H1 (cell line): ENCODE measurements at places on chromosomes 2 and 18. TPM values are rescaled to one million over a fixed set of nuclear protein-coding genes. Genes with fewer than 3 reads are reported as not detected.
A peak's percentile ranks its signal among the peaks of the same experiment; 100 is the strongest.

DNA sequence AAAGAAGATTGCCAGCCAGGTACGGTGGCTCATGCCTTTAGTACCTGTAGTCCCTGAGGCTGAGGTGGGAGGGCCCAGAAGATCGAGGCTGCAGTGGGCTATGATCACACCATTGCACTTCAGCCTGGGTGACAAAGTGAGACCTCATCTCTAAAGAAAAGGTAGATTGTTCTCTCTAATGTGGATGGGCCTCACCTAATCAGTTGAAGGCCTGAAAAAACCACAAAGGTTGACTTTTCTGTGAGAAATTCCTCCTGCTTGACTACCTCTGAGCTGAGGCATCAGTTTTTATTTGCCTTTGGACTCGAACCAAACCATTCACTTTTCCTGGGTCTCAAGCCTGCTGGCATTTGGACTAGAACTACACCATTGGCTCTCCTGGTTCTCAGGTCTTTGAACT, 142.1 kb upstream of the CYP26B1 start:
- no peak overlapping the region for H3K4me3 ChIP-seq
- no peaks in the 10 kb centered on the region for H3K36me3 ChIP-seq
- no peak for DNase-seq
- H3K4me1 ChIP-seq: no peaks in the 10 kb centered on the region
- H3K27me3 ChIP-seq: no peaks in the 10 kb centered on the region

DNA sequence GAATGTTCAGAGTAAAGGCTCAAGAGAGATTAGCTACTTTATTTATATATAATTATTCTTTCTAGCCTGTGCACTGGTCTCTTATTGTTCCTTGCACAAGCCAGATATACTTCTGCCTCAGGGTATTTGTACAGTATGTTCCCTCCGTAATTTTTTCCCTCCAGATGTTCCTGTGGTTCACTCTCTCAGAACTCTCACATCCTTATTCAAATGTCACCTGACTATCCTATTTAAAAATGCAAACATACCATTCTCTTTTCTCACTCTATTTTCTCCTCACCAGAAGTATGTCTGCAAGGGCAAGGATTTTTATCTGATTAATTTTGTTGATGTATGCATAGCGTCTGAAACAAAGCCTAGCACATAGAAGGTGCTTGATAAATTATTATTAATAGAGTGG, 64.0 kb upstream of the CERS6 start:
- H3K4me1 ChIP-seq: no peaks in the 10 kb centered on the region
- DNase-seq: no peak
- H3K27ac ChIP-seq: no peak overlapping the region
- no peaks in the 10 kb centered on the region for H3K27me3 ChIP-seq
- no peak overlapping the region for H3K4me3 ChIP-seq
- H3K36me3 ChIP-seq: no peaks in the 10 kb centered on the region

- no peak overlapping the region for H3K27ac ChIP-seq
- H3K4me3 ChIP-seq: no peak overlapping the region
- no peaks in the 10 kb centered on the region for H3K4me1 ChIP-seq
- no peaks in the 10 kb centered on the region for H3K27me3 ChIP-seq
Observed at GRCh38 chr2:10597956-10598355, 91.8 kb downstream of the NOL10 start.

DNA sequence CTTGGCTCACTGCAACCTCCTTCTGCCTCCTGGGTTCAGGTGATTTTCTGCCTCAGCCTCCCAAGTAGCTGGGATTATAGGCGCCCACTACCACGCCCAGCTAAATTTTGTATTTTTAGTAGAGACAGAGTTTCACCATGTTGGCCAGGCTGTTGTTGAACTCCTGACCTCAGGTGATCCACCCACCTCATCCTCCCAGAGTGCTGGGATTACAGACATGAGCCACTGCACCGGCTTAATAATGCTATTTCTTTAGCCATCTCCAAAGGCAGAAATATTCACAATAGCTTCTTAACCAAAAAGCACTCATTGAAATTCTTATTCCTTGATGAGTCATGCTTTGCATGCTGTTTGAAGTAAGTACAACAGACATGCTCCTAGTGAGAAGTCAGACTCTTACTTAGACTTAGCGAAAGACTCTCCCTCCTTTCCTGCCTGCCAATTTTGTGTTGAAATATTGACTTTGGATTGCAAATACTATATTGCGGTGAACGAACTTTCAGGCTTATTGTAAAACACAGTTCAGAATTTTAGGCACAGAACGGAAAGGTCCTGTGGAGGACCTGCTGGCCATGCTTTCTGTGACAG, 4.4 kb downstream of the ACTR3 start:
- H3K27me3 ChIP-seq: no peaks in the 10 kb centered on the region
- peaks cover 8% of the 10 kb centered on the region for H3K4me1 ChIP-seq
- no peak for DNase-seq
- H3K4me3 ChIP-seq: no peak overlapping the region

- no peaks in the 10 kb centered on the region for H3K4me1 ChIP-seq
- DNase-seq: no peak
- H3K27ac ChIP-seq: no peak overlapping the region
- no peak overlapping the region for H3K4me3 ChIP-seq
- H3K36me3 ChIP-seq: no peaks in the 10 kb centered on the region
- 0 out of 2 replicates have a peak, but pooled peaks cover 2% of the 10 kb centered on the region for H3K27me3 ChIP-seq
Observed at GRCh38 chr18:48051945-48052840, 121.7 kb upstream of the SMAD2 start.

GRCh38 chr2:128502638-128503246, 184.1 kb upstream of the HS6ST1 start:
- H3K4me1 ChIP-seq: no peaks in the 10 kb centered on the region
- peak; percentile 28 for DNase-seq
- no peaks in the 10 kb centered on the region for H3K36me3 ChIP-seq

DNA sequence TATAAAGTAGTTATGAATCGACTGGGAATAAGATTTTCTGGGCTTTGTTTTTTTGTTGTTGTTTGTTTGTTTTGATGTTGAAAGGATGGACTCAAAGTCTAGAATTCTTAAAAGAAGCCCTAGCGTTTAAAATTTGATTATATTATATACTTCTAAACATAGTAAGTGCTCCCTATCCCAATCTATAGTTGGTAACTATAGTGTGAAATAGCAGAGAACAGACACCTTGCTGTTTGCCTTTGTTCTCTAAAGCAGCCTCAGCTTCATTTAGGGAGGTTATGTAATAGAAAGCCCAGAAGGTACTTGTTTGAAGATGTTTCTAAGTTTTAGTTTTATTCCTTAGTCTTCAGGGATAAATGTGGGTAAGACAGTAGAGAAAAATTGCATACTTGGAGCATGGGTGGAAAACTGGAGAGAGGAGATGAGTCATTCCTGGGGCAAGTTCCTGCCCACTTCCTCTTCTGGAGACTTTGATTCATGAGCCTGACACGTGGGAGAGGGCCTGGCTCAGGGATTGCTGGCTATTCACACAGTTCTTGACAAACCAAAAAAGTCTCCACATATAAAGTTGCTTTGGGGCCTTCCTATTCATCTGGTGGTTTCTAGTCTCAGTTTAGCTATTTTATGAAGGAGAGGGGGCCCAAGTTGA, 131.9 kb downstream of the MYO1B start:
- H3K36me3 ChIP-seq: no peaks in the 10 kb centered on the region; the same call in 1 of the 2 replicates
- H3K4me3 ChIP-seq: no peak overlapping the region
- no peak for DNase-seq
- no peaks in the 10 kb centered on the region for H3K4me1 ChIP-seq
- H3K27ac ChIP-seq: no peak overlapping the region
- H3K27me3 ChIP-seq: no peaks in the 10 kb centered on the region

- no peak overlapping the region for H3K27ac ChIP-seq
- no peaks in the 10 kb centered on the region for H3K36me3 ChIP-seq
- no peaks in the 10 kb centered on the region for H3K27me3 ChIP-seq
- no peak for DNase-seq
Observed at GRCh38 chr18:48705043-48705442, 166.2 kb downstream of the CTIF start.

- no peak for DNase-seq
- H3K4me1 ChIP-seq: no peaks in the 10 kb centered on the region
- no peaks in the 10 kb centered on the region for H3K27me3 ChIP-seq
Observed at GRCh38 chr18:6639305-6639704, 90.2 kb upstream of the ARHGAP28 start.

- no peak overlapping the region for H3K4me3 ChIP-seq
- DNase-seq: no peak
- H3K27me3 ChIP-seq: no peaks in the 10 kb centered on the region
- peaks cover 32% of the 10 kb centered on the region for H3K36me3 ChIP-seq
- H3K27ac ChIP-seq: no peak overlapping the region
- H3K4me1 ChIP-seq: no peaks in the 10 kb centered on the region
Observed at GRCh38 chr2:135850892-135851668, 14.1 kb upstream of the LCT start.

- DNase-seq: no peak
- no peaks in the 10 kb centered on the region for H3K4me1 ChIP-seq
- H3K27me3 ChIP-seq: no peaks in the 10 kb centered on the region
- H3K4me3 ChIP-seq: no peak overlapping the region
Observed at GRCh38 chr18:69659142-69659651, 258.5 kb downstream of the DOK6 start.

PTPN4 gene
- 16.4 and 28.5 TPM in 2 replicates for polyA plus RNA-seq

ADCYAP1 gene
- 0.02 and 0.14 TPM in 2 replicates for polyA plus RNA-seq

SALL3 gene
- polyA plus RNA-seq: 10.5 and 24.5 TPM in 2 replicates

DUSP19 gene
- polyA plus RNA-seq: 0.53 and 0.73 TPM in 2 replicates

ERBB4 gene
- 0.13 and 1.3 TPM in 2 replicates for polyA plus RNA-seq

SERPINB3 gene
- 0.06 and 0.18 TPM in 2 replicates for polyA plus RNA-seq

DSG4 gene
- not detected in 2 replicates for polyA plus RNA-seq

LRRTM1 gene
- polyA plus RNA-seq: 2.3 and 4.6 TPM in 2 replicates
